Bone marrow (tissue), 2 donors: ENCODE measurements at places on chromosomes 6 and 20.

- no peak for DNase-seq
These were observed 296.2 kb downstream of the RIMS1 start for GRCh38 chr6:72182337-72183246.

DNA sequence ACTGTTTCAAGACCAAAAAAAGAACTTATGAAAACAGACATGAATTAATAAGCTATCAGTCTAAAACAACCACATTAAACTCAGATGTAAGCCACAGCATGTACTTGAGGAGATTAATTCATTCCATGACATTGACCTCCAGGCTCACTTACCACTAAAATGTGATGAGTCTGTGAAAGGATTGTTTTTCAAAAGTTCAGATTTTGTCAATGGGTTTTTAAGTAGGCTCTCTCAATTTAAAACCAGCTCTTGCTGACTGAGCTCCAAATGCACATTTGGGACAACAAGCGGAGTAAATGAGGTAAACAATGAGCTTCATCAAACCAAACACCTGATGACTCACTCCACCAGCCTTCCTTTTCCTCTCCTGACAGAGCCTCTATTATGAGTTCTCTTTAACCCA, 197.0 kb downstream of the SIM1 start:
- DNase-seq = no peak

DNA sequence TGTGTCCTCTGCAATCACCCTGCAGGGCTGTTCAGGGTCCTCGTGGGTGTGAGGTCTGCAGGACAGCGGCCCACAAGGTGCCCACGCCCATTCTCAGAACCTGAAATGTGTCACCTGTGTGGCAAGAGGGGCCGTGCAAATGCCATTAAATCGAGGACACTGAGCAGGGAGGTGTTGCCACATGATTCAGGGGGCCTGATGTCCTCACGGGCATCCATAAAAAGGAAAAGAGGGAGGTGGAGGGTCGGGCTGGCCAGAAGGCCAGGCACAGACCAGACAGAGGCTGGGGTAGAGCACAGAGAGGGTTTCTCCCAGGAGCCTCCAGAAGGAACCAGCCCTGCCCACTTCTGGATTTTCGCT, 239.6 kb downstream of the ERMARD start:
- DNase-seq = no peak

DNA sequence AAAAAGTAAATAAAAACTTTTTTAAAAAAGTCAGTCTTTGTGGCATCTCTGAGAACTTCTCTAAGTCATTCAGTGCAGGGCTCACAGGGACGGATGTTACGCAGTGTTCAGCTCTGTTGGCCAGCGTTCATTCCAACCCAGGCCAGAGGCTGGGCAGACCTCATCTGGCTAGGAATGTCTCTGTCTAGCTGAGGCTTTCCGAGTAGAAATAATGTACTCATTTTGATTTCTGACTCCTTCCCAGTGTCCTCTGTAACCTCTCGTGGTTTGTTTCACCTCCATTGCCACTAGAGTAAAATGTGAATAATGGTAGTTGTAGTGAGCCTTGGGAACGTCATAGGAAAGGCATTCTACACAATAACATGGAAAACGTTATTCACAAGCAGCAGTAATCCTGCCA, 135.1 kb downstream of the TMEM242 start:
- no peak for DNase-seq

DNA sequence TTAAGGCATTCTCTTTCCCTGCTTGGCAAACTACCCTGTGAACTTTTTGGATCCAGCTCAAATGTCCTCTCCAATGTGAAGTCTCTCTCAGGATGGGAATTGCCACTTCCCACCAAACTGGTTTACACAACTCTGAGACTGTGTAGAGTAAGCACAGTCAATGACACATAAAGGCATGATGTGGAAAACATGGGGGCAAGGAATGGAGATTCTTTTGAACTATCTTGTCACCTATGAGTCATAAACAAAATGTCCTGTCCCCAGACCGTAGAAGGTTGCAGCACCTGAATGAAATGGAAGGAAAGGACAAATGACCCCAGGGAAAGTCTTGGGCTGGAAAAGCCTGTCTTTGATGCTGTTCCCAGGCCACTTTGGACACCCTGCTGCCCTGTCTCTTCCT, 11.0 kb upstream of the KIF13A start:
- DNase-seq = no peak

GRCh38 chr6:111870051-111870741, 3.1 kb downstream of the FYN start:
- DNase-seq = no peak

GRCh38 chr6:150036081-150036480, 10.7 kb upstream of the RAET1L start:
- no peak for DNase-seq

- DNase-seq = peak; percentile 6
These were observed 32.5 kb upstream of the TMEM244 start for GRCh38 chr6:129893640-129894039.

DNA sequence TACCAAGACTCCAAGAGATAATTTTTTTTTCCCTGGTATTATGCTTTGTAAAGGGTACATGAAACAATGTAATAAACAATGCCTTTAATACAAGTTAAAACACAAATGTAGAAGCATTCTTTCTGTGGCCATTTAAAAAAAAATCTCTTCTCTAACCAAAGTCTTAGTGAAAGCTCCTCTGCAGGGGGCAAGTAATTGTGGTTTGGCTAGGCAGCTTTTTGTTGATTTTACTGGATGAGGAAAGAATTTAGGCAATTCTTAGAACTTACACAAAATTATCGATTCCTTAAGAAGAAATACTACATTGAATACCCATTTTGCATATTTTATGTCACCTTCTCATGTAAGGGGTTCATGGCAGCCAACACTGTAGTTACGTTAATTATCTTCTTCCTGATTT, 12.4 kb downstream of the TFB1M start:
- DNase-seq = no peak

DNA sequence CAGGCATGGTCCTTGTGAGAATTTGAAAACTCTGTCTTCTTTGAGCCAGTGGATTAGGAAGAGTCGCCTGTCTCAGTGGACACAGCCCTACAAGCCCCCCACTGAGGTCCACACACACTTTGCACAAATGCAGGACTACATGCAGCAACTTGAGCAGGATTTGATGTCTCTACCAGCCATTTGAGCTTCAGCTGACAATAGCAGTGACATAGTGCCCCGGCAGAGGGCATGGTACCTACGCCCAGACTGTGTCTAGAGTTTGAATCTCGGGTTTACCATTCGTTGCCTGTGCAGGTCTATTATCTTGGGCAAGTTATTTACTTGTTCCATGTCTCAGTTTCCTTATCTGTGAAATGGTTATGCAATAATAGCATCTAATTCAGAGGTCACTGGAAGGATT, 580.1 kb downstream of the TFAP2B start:
- no peak for DNase-seq

- no peak for DNase-seq
These were observed 63.4 kb downstream of the PRDM1 start for GRCh38 chr6:106149472-106150069.

- DNase-seq = no peak
These were observed 2.3 kb upstream of the TGM3 start for GRCh38 chr20:2293486-2293885.

- DNase-seq = no peak
These were observed 7.9 kb downstream of the ZNF76 start for GRCh38 chr6:35267446-35267845.

DNA sequence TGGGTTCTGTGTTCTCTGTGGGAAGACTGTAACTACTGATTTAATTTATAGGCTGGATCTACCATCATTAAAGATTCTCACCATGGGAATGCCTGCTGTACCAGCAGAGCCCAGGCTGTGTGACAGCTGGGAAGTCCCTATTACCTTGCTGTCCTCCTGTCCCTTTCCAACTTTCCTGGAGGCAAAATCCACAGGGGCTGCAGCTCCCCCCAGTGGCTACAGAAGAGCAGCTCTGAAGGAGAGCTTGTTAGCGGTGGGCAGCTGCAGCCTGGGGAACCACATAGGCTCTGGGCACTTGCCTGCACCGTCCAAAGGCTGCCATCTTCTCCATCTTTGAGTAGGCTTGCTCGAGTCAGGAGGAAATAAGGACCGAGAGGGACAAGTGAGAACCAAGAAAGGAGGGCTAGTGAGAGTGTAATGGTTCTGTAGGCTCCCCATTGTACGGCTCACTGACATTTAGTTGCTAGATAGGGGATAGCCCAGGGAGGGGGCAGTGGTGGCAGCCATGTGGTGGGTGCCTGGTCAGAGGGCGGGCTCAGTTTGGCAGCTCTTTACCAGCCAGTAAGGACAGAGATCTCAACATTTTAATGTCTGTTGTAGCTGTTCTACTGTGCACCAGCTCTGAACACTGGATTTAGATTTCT, 155.1 kb upstream of the MLIP start:
- DNase-seq = no peak

DNA sequence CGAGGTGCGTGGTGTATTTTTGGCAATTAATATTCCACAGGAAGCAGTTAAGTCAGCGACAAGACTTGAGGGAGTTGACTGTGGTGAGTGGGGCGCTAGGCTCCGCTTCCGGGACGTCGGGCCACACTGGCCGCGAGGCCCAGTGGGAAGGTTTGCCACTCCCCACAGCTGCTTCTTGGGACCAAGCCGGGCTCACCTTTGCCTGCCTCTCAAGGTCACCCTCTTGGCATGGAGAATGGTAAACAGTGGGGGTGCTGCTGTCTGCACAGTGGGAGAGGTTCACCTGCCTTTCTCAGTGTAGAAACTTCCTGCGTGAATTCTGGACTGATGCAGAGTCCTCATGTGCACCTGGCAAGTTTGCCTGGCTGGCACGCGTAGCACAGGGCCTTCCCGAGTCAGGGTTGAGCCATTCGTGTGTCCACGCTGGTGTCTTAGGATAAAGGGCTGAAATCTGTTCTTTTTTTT, 6.4 kb downstream of the OSBPL2 start:
- DNase-seq = no peak

- DNase-seq = no peak
These were observed 18.2 kb upstream of the OCSTAMP start for GRCh38 chr20:46568570-46569129.

GRCh38 chr20:57056651-57057050, 209.8 kb downstream of the BMP7 start:
- no peak for DNase-seq

DNA sequence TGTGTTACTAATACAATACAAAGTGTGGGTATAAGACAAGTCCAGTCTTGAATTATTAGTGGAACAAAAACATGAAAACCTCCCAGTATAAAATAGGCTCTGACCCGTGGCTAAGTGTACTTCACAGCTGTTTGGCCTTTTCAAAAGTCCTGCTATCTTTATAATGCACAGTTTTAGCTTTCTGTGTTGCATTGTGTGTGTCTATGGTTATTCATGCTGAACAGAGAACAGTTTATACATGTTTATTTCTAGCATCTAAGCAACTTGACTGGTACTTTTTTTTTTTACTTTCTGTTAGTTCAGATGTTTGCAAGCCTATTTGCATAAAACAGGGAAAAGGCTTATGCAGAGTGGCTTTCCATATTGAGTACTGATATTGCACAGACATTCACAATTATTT, 119.2 kb upstream of the CCN2 start:
- DNase-seq = no peak

DNA sequence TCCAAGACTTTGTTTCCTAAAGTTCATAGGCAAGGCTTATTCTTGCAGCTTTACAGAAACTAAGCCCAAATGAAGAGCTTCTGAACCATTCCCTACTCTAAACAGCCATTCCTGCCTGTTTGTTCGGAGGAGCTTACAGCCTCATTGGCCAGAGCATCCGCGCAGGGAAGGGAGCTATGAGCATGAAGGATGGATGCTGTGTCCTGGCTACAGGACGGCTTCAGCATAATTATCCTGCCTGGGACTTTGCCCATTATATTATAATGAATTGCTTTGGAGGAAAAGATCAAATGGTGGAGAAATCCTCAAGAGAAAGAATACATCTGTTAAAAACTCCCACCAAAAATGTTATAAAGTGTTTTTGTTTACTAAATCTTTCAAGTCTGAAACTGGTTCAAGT, 378.2 kb upstream of the BTBD3 start:
- no peak for DNase-seq

- no peak for DNase-seq
These were observed 638 bp downstream of the PACSIN1 start for GRCh38 chr6:34466242-34467185.

GRCh38 chr6:154749341-154749740, 16.1 kb downstream of the SCAF8 start:
- no peak for DNase-seq

GRCh38 chr20:25103526-25103925, 21.6 kb upstream of the VSX1 start:
- no peak for DNase-seq

GRCh38 chr6:142885182-142885867, 59.7 kb downstream of the HIVEP2 start:
- peak; percentile 94 for DNase-seq

GRCh38 chr6:170007468-170008293, 256.3 kb downstream of the ERMARD start:
- DNase-seq = no peak

DNA sequence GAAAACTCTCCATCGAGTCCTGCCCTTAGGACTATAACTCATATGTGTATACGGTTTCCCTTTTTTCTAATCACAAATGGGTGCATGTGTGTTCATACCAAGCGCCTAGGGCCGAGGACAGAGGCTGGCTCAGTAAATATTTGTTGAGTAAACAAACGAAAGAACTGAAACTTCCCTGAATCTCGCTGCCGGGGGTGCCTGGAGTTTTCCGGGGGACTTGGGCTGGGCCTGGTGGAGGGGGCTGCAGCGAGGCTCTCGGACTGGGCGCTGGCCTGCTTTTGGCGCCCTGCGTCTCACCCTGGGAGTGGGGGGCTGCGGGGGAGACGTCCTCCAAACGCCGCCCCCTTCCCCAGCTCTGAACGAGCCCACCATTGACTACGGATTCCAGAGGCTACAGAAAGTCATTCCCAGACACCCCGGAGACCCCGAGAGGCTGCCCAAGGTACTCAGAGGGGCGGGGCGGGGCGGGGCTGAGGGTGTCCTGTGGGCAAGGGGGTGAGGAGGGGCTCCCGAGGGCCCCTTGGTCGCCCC, 49.0 kb downstream of the CPXM1 start:
- DNase-seq = no peak

- DNase-seq = no peak
These were observed 461.9 kb downstream of the UTRN start for GRCh38 chr6:144746902-144747469.

GRCh38 chr6:136677822-136678221, 114.5 kb downstream of the MAP3K5 start:
- no peak for DNase-seq

DNA sequence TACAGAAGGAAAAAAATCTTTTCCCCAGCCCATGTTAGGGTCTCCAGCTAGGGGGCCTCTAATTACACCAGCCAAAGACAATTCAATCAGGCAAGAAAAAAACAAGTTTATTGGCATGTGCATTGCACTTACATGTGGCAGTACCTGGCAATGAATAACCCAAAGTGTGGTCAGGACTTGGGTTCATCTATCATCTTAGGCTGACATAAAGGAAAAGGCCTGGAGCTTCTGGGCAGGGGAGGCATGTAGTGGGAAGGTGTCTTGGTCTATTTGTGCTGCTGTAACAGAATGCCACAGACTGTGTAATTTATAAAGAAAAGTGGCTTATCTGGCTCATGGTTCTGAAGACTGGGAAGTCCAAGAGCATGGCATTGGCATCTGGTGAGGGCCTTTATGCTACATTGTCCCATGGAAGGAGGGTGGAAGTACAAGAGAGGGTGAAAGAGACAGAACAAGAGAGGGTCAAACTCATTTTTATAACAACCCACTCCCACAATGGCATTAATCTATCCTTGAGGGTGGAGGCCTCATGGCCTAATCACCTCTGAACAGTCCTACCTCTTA, 4.4 kb upstream of the PYGB start:
- DNase-seq = no peak
